ENCODE measurements at places on chromosomes 6 and 20. TPM values are rescaled to one million over a fixed set of nuclear protein-coding genes. Genes with fewer than 3 reads are reported as not detected.

GRCh38 chr6:2793534-2794151 is 28.4 kb downstream of the WRNIP1 start:
- DNase-seq: no peak

The DDX43 gene
- 3.0 TPM for total RNA-seq

GRCh38 chr20:39717936-39718335 is 755.8 kb downstream of the DHX35 start:
- DNase-seq: no peak

The BPIFB2 gene
- total RNA-seq: not detected

The PLA2G7 gene
- total RNA-seq: not detected

The FAM209B gene
- not detected for total RNA-seq

DNA sequence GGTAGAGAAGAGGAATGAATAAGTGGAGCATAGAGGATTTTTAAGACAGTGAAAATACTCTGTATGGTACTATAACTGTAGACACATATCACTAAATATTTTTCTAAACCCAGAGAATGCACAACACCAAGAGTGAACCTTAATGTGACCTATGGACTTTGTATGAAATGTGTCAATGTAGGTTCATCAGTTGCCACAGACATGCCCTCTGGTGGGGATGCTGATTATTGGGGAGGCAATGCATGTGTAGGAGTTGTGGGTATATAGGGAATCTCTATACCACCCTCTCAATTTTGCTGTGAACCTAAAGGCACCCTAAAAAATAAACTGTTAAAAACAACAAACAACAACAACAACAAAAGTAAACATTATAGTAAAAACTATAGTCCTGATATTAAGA is 293.7 kb downstream of the RNF144B start:
- DNase-seq: no peak

DNA sequence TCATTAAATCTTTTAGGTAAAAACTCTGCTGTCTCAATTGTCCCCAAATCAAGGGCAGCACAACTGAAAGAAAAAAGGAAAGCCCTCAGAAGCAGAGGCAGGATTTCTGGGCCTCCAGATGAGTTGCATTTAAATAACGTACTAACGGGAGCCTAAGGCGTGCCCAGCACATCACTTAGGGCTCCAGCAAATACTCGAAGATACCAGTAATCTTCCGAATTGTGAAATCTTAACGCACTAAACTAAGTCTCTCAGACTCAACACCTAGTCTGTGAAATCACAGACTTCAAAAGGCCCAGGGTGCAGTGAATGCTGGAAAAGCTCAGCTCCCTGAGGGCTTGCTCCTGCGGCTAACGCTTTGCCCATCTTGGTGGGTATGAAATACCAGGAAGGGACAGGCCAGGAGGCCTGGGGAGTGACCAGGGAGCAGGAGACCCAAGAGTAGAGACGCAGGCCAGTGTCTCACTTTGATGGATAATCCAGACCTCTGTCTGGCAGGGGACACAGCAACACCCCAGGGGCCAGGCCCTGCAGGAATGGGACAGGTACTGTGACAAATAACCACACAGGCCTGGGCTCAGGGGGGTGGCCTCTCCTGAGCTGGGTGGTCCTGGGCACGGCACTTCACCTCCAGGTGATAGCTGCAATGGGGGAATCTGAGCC is 36.4 kb downstream of the RRBP1 start:
- no peak for DNase-seq

The METTL24 gene
- total RNA-seq: 0.98 TPM

The RNF39 gene
- total RNA-seq: 0.42 TPM

The ARG1 gene
- total RNA-seq: not detected

The FNDC1 gene
- total RNA-seq: 2.1 TPM

DNA sequence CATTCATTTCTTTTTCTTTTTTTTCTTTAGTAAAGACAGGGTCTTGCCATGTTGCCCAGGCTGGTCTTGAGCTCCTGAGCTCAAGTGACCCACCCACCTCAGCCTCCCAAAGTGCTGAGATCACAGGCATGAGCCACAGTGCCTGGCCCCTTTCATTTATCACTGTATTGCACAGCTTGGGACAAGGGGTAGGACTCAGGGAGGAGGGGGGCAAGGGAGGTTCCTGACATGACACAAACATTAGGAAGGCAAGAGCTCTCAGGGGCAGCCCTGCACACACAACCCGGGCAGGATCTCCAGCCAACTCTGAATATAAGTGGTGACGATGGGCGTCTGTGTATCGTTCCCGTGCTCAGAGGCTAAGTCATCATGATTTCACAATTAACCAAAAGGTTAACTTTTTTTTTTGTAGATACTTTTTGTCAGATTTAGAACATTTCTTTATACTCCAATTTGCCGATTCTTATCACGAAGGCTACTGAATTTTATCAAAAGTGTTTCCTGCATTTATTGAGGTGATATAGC is 19.9 kb downstream of the SLC2A4RG start:
- no peak for DNase-seq

DNA sequence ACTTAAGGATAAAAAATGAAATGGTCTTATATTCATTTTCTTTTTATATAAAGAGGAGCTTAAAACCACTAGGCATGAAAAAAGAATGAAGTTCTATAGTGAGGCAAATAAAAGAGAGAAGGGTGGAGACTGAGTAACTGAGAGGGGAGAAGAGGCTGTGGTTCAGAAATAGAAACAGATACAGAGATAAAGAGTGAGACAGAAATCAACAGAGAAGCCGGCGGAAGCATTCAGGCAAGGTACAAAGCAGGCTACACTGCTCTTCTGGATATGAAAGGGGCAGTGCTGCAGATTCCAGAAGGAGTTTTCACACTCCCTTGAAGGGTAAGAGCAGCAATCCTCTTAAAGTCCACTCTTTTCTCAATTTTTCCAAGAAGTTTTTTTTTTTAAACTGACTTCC is 29.9 kb downstream of the NFATC2 start:
- DNase-seq: no peak

GRCh38 chr6:132525866-132526265 is 12.2 kb upstream of the TAAR9 start:
- DNase-seq: no peak

DNA sequence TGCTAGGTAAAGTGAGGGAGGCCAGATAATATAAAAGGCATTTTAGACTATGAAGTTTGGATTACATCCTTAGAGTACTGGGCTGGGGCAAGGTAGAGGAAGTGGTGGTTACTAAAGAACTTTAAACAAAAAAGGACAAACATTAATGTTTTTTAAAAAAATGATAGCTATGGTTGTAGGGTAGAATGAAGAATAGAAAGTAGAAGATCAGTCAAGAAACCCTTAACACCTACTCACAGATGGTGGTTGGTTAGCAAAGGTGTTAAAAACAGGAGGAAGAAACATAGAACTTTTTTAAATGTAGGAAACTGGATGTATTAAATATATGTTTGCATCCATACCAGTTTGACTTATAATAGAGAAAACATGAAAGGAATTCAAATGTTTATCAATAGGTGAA is 80.7 kb upstream of the ELOVL5 start:
- DNase-seq: no peak

- no peak for DNase-seq
Measured at GRCh38 chr6:44622956-44623355, 235.4 kb downstream of the CDC5L start.

- no peak for DNase-seq
Measured at GRCh38 chr20:1075616-1076015, 42.8 kb upstream of the PSMF1 start.

The IDH3B gene
- 127 TPM for total RNA-seq

The ZNF165 gene
- total RNA-seq: 0.42 TPM

The OVOL2 gene
- not detected for total RNA-seq

The SMOC2 gene
- 100 TPM for total RNA-seq

The HLA-DPB1 gene
- total RNA-seq: 61.8 TPM

The UBD gene
- total RNA-seq: not detected

All from tibial nerve (tissue), 4 donors.